ENCODE measurements at places on chromosomes 7 and 10.

DNA sequence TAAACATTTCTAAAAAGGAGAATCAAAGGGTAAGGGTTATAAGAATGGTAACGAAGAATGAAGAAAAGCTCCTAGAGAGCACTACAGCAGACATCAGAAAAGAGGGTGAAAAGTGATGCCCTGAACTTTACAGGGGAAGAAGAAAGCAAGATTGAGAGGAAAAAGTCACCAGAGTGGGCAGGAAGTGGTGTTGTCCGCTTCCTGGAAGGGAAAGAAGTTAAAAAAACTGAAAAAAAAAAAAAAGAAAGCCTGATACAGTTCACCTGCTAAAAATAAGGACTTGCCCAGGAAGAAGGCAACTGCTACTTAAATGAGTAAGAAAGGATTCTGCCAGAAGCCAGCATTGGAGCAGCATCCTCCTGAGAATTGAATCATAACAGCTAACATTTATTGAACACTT lies 330.1 kb upstream of the PHF14 start:
- DNase-seq = no peak

- DNase-seq = no peak
Measured at GRCh38 chr7:20557116-20557515, 58.4 kb upstream of the ABCB5 start.

DNA sequence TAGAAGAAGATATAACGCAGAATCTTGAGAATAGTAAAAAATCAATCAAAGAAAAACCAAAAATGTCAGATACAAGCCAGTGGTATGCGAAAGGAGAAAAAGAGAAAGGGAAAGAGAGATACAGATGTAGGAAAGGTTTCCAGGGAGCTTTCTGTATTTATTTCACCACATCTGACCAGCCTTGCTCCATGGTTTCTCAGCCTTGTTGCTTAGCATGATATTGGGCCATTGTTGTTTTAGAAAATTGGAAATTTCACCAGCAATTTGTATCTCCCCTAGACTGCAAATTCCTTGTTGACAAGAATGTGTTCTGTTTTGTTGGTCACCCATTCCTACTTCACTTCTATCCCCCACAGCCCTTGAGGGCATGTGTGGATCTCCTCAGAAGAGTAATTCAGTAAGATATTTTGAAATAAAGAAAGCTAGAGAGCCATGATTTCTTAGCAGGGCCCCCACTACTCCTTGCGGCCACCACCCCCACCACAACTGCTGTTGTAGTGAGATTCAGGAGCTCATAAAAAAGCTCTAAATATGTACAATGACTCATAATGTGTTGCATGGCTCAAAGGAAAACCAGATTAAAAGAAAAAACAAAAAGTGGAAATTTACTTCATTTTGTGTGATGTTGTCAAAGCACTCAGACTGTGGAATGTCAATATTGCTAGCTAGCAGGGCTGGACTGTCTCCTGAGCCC lies 138.7 kb downstream of the CHRM2 start:
- no peak for DNase-seq

DNA sequence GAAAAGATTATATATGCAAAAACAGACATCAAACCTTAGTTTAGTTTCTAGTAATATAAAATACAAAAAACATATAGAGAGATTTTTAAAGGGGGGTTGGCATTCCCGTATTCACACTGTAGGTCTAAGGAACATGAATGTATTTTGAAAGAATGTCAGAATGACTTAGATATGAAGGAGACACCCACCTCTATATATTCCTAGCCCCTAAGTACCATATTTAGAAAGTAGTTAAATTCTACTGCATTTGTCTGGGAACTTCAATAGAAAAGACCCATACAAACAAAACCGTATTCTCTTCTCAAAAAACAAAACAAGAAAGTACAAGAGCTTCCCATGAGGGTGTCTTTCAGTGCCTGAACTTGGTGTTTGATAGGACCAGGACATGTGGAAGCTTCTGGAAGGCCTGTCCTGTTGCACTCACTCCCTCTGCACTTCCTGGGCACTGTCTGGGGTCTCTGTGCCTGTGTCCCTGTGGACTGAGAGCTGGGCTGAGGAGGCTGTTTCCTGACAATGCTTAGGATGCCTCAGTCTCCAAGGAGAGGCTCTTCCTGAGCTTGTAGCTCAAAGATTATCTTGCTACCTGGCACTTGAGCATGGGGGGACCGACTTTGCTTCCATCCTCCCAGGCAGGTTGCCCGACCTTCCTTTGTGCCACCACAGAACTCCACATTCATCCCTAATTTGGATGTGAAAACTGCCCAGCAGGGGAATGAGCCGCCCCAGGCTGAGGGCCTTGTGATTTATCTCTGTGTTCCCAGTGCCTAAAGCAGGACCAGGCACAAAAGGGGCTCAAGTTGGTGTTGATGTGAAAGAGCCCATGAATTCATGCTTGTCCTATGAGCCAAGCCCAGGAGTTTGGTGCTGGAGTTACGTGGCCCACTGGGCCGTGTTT lies 44.4 kb upstream of the KLF6 start:
- DNase-seq = no peak

- DNase-seq = no peak
Measured at GRCh38 chr7:41277561-41277960, 425.3 kb downstream of the INHBA start.

- DNase-seq = no peak
Measured at GRCh38 chr7:92742186-92742585, 94.2 kb downstream of the CDK6 start.

GRCh38 chr10:19626156-19626555 lies 190.1 kb upstream of the PLXDC2 start:
- no peak for DNase-seq

GRCh38 chr10:43965033-43965917 lies 316.6 kb upstream of the ZNF32 start:
- DNase-seq = no peak

DNA sequence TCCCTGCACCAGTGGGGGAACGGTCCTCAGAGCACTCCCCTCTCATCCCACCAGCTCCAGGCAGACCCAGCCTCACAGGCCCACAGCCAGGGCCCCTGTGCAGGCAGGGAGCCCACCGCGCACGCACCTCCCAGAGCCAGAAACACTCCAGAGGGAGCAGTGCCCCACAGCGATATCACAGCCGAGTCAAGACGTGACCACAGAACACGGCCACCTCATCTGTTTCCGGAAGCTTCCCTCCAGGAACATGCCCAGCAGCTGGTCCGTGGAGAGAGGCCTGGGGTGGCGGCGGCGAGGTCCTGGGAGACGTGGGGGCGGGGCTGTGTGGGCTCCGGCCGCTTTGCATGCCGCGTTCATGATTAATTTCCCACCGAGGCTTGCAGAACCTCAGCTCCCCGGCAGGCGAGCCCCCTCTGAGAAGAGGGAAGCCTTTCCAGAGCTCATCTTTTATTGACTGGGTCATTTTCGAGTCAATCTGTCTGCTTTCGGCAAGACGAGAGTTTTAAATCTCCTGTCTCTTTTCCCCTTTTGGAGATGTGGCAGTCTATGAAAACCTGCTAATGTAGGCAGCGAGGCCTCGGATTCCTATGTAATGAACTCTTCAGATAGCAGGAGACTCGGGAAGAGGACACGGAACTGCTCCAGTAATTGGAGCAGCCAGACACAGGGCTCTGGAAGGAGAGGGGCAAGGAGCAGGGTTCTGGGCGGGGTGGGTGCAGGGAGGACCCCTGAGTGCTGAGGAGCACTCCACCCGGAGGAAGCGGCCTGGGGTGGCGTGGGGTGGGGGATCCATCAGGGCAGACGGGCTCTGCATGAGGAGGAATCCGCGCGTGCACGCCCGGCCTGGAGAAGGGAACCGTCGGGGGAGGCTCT lies 242.8 kb downstream of the ELFN1 start:
- DNase-seq = no peak

- DNase-seq = no peak
Measured at GRCh38 chr7:16881844-16882243, at the start of gene AGR3. AGR3 (minus strand) TSS chr7:16881983; CDS start chr7:16878618, 3,365 bp downstream.

DNA sequence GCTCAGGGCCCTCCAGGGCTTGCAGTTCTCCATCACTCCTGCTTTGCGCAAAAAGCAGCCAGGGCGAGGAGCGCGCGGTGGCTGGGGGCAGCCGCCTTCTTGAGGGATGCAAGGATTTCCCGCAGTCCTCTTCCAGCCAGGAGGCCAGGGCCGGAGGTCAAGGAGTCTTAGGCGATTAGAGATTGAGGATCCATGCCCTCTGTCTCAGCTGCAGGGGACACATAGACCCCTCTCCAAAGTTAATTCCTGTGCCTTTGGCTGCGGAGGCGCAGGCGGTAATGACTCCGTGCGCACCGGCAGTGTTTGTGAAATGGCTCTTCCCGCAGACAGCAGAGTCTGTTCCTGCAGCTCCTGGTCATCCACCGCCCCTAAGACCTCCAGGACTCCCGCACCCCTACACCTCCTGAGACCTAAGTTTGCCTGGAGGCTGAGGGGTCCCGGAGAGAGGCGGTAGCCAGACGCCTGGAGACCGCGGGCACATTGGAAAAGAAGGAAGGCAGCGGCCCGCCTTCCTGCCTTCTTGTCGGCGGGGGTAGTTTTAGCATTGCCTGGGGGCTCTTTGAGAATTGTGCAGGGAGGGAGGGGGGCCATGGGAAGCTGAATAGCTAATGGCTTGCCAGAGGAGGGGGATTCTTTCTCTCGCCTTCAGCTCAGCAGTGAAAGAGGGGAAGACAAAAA lies 3.3 kb upstream of the NEUROG3 start:
- DNase-seq = no peak

GRCh38 chr10:8312781-8313180 lies 258.3 kb downstream of the GATA3 start:
- DNase-seq = no peak

- no peak for DNase-seq
Measured at GRCh38 chr10:133438711-133439273, 14.4 kb upstream of the SPRN start.
